ENCODE measurements at places on chromosomes 4 and X.

DNA sequence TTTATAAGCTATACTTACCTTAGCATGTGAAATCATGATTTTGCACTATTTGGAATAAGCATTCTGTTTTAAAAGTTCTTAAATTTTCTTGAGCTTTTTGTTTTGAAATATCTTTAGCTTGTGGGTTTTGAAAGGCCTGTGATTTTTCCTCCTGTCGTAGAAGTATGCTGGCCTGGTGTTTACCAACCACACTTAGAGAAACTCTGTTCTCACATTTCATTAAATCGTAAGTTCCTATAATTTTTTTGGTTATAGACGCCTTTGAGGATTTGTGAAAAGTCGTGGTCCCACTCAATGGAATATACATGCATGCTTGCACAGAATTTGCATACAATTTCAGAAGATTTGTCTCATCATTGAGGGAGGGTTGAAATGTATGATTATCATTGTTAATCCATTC is 63.6 kb downstream of the PDLIM5 start:
- no peak for DNase-seq

GRCh38 chr4:15636818-15637217 is 18.3 kb downstream of the FBXL5 start:
- no peak for DNase-seq

DNA sequence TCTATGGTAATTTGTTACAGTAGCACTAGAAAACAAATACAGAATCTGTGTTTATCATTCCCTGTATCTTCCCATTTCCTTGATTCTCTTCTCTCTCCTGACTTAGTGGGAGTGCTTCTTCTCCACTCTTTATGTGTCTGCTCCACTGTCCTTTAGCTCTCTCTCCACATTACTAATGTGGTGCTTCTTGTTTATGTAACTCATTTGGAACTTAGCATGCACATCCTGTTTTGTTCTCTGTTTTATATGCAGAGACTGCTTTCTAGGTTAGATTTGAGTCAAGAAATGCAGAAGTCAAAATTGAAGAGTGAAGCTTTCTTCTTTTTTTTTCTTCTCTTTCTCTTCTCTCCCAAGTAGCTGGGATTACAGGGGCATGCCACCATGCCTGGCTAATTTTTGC is 25.9 kb downstream of the ADH1A start:
- no peak for DNase-seq

- DNase-seq: no peak
Observed at GRCh38 chr4:128060121-128060698, 902 bp upstream of the LARP1B start.

DNA sequence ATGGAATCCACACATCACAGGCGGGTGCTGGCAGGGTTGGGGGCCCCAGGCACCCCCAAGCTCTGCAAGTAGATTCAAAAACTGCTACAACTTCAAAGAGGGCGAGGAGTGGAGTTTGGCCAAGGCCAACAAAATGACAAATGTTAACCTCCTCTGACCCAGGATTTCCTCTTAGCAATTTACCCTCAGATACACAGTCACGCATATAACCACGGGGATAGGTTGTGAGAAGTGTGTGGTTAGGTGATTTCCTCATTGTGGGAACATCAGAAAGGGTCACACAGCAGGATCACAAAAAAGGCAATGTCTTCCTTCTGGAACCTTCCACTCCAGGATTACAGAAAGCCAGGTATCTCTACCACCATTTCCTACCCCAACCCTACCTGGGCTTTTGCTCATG is 62.4 kb downstream of the C4orf50 start:
- no peak for DNase-seq

GRCh38 chrX:44903107-44903506 is 30.1 kb downstream of the KDM6A start:
- peak; percentile 21 for DNase-seq
